Left forelimb (tissue), 1 donor: ENCODE measurements at places on chromosomes 16 and 17.

- DNase-seq: no peak
These were observed 32.5 kb downstream of the HOXB1 start for GRCh38 chr17:48498164-48498850.

DNA sequence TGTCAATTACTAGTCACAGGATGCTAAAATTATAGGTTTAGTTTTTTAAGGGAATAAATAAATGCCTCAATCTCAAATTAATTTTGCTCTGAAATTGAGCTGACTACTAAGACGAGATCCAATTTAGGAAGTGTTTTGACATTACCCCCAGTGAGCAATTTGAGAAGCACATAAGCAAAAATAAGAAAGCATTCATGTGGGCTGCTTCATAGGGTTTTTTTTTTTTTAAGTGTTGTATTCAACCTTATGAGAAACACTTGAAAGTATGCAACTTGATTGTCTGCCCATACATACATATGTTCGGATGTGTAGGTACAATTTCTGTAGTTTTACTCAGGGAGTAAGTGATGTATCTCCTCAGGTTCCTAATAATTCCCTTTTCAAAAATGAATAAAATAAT is 77.6 kb downstream of the PRKCA start:
- DNase-seq: no peak

DNA sequence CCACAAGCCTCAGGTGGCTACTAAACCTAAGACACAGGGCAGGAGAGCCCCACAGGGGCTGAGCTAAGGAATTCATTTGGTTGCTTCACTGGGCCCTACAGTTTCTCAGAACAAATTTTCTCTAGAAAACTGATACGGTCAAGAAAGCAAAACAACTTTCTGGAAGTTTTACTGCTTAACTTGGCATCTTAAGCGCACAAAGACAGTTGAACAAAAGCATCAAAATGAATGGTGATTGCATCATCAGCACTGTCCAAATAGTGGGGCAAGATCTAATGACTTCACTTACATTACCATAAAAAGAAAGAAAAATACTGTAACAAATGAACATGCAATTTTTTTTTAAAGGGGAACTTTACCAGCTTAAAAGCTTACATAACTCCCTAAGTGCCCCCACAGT is 47.6 kb downstream of the XPO6 start:
- DNase-seq: no peak

- DNase-seq: no peak
These were observed 559 bp downstream of the CLUH start for GRCh38 chr17:2710803-2711607.

DNA sequence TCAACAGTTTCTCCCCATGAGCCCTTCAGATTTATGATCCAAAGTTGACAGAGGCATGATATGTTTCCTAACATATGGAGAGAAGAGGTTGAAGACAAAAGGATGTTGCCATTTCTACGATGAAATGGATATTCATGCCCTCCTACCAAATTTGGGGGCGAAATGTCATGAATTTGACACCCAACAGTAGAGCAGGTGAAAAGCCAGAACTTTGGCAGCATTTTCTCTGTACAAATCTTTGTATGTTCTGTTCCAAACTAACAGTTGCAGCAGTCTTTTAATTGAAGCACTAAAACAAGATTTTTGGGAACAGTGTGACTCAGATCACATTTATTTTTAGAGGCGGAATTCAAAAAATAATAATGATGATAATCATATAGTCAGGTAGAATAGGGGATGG is 130.1 kb downstream of the TRIM37 start:
- DNase-seq: no peak

GRCh38 chr16:1919327-1919998 is 1.2 kb upstream of the HS3ST6 start:
- no peak for DNase-seq

DNA sequence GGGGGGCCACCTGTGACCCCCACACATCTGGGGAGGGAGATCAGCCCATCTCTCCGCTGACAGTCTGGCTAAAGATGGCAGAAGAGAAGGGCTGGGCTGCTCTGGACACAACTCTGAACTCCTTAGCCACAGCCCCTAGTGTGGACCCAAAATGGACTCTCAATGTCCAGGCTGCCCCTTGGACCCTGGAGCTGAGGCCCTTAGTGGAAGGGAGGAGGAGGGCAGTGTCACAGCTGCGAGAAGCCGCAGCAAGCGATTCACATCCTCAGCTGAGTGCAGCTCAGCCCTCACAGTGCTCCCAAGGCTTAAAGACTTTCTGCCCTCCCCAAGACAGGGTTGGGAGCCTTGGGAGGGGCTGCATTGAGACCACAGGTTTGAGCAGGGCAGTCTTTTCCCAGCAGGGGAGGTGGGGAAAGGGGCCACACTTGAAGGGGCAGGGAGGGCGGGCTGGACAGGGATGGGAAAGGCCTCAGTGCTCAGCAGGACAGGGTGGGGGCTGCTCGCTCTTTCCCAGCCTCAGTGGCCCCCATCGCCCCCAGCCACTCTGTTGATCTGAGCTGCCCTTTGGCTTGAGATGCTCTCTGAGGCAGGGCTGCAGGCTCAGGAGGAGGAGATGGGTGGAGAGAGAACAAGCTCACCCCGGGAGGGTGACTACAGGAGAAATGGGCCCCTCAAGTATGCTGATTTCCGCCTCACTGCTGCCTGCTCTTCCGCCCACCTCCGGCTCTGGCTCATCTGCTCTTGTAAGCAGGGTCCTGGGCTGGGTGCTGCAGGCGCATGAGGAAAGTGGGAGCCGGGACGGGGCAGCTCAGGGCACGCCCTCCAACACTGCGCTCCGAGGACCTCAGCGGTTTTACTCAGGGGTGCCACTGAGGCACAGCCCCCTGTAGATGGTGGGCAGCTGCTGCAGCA is 50.9 kb upstream of the MTSS2 start:
- DNase-seq: no peak

DNA sequence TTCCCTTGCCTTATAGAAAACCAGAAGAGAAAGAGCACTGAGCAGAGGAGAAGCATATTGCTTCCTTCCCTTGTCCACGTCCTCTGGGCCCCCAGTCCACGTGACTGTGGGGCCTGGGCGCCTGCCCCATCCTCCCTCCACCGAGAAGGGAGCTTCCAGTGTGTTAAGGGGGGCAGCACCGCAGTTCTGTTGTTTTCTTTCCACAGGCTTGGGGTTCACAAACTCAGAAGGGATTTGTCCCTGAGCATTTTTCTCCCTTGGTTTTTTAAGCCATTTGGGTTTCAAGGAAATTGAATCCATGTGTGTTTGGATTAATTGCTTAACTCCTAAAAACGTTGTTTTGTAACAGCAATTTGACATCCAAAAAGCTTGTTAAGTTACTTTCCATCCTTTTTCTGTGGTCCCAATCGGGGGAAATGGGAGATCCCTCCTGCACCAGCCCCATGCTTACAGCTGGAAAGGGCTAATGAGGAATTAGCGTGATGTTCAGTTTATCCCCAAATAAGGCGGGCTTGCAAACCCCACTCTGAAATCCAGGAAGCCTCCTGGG is 347.5 kb upstream of the TNRC6C start:
- DNase-seq: no peak

GRCh38 chr16:21619765-21620425 is 20.5 kb downstream of the METTL9 start:
- DNase-seq: no peak

GRCh38 chr17:57195785-57196460 is 60.4 kb upstream of the MSI2 start:
- no peak for DNase-seq

GRCh38 chr16:83021045-83021444 is 394.3 kb downstream of the CDH13 start:
- DNase-seq: no peak

- DNase-seq: no peak
These were observed 8.7 kb downstream of the CLEC19A start for GRCh38 chr16:19294156-19294649.

- peak; percentile 75 for DNase-seq
These were observed 97.4 kb upstream of the CACNG5 start for GRCh38 chr17:66737524-66737923.

- no peak for DNase-seq
These were observed 27.5 kb downstream of the OMG start for GRCh38 chr17:31269578-31269983.

- no peak for DNase-seq
These were observed 114.9 kb downstream of the PRKCA start for GRCh38 chr17:66417300-66417719.

DNA sequence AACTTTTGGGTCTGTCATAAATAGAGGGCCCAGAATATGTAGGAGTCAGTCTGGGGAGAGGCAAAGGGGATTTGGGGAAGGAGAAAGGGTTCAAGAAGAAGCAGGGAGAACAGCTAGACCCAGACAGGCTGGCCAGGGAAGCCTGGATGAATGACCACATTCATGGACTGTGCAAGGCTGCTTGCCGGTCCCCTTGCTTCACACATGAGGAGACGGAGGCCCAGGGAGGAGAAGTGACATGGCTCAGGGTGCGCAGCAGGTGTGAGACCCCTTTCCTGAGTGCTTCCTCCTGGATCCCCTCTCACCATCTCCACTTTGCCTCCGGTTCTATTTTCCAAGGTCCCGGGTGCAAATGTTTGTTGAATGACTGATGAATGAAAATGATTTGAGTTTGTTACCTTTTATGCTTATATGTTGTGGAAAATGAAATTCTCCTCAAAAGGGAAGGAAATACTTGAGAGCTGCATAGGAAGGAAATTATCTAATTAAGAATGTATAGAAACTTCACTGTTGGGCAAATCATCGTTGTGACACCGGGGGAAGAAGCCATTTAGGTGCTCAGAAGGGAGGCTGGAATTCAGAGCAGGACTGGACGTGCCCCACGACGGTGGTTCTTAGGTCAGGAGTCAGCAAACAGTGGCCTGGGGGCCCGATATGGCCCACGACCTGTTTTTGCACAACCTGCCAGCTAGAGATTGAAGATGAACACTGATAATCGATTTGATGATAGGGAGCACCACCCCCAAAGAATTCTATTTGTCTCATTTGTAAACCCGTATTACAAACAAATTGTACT is 559 bp downstream of the ITGAM start:
- DNase-seq: no peak

- DNase-seq: no peak
These were observed 656 bp upstream of the IGFBP4 start for GRCh38 chr17:40442392-40443195.
